ENCODE measurements at places on chromosomes 16 and 17. TPM values are rescaled to one million over a fixed set of nuclear protein-coding genes. Genes with fewer than 3 reads are reported as not detected.

DNA sequence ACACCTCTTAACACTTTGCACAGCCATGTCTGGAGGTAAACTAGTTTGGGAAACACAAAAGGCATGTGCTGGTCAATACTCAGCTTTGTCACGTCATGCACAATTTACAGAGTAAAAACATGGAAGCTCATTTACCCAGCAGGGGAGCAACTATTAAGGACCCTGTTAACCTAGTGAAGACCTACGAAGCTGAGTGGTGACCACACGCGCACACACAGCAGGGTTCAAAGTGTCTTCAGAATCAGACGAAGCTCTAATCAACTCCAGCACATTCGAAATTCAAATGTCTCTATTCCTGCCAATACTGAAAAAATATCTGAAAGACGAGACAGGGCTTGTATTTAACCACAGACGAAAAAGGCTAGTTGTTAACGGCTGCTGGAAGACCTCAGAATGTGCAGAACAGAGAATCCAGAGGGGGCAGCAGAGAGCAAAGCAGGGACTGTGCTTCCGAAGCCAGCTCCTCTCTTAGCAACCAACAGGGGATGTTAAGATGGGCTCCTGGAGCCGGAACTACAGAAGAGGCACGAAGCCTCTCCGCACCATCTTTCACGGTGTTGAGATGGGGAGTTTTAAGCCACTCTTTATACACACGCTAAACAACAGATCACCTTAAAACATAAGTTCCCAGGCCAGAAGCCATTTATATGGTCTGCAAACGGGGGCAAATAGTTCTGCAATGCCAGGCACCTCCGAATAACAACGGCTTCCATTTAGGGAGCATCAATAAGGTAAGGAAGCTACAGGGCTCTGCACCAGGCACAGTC, 45.7 kb downstream of the CMTM4 start:
- peak; percentile 60 for DNase-seq

The ZNRF1 gene
- 23.3 TPM for total RNA-seq

DNA sequence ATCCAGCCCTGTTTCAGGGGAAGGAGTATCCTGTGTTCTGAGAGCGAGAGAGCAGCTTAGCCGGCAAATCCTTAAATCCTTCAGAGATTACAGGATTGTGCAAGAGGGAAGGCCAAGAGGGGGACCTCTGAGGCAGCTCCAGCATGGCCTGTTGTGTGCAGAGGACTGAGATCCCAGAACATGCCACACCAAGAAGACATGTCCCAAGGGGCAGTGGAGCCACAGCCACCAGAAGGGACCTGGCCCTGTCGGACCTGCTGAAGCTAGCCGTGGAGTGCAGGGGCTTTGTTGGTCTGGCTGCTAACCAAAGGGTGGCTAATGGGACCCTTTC, 1.6 kb upstream of the MRC2 start:
- no peak for DNase-seq

DNA sequence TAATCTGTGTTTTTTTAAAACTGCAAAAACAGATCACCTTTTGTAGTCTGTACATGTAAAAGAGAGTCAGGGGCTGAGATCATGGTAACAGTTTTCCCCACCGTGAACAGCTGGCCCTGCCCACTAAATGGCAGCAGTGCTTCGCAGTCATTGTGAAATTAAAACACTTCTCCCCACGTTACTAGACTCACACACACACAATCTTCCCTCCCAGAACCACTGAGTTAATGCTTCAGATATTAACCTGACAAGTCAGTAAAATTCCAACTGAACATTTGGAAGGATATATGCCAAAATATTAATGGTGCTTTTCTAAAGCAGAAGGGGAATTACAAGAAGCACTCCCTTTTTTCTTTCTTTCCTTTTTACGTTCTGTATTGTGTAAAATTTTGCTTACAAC, 1.2 kb upstream of the CD300LG start:
- no peak for DNase-seq

GRCh38 chr16:78195797-78196196, 96.3 kb downstream of the WWOX start:
- no peak for DNase-seq

The ZNF747 gene
- 3.9 TPM for total RNA-seq

DNA sequence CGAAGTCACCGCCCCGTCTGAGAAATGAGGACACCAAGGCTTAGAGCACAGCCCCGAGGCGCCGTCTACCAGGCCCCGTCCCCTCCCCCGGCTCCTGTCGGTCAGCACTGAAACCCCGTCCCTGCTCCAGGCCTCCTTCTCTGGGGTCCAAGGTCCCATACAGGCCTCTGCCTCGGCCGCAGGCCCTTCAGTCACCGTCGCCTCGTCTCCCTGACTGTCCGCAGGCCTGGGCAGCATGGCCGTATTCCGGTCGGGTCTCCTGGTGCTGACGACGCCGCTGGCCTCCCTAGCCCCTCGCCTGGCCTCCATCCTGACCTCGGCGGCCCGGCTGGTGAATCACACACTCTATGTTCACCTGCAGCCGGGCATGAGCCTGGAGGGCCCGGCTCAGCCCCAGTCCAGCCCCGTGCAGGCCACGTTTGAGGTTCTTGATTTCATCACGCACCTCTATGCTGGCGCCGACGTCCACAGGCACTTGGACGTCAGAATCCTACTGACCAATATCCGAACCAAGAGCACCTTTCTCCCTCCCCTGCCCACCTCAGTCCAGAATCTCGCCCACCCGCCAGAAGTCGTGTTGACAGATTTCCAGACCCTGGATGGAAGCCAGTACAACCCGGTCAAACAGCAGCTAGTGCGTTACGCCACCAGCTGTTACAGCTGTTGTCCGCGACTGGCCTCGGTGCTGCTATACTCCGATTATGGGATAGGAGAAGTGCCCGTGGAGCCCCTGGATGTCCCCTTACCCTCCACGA, 617 bp downstream of the COASY start:
- DNase-seq = no peak

DNA sequence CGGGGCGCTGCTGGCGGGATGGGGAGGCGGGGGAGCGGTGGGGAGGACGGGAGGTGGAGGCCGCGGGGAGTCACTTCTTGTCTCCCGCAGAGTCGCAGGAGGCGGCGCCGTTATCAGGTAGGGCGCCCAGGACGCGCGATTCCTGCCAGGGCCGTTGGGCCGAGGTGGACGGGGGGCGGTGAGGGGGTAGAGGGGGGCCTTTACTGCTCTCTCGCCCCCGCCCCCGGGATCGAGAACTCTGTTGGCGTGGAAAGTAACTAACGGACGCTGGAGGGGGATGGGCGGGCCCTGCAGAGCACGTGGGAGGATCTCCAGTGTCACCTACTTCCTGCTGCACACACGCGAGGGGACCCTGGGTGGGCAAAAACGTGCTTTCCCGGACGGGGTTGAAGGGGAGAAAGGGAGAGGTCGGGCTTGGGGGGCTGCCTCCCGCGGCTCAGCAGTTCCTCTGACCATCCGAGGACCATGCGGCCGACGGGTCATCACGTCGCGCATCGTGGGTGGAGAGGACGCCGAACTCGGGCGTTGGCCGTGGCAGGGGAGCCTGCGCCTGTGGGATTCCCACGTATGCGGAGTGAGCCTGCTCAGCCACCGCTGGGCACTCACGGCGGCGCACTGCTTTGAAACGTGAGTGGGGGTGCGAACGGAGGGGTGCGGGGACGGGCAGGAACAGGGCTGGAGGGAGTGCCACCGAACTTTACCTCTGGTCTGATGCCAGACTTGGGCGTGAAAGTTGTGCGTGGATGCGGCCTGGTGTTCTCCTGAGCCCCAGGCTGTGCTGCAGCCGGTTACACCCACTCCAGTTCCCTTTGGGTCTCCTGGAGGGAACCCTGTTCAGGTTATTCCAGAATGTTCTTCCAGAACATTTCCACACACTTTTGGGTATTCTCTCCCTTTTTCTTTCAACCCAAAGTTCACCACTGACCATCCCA, 569 bp downstream of the PRSS21 start:
- DNase-seq = no peak

DNA sequence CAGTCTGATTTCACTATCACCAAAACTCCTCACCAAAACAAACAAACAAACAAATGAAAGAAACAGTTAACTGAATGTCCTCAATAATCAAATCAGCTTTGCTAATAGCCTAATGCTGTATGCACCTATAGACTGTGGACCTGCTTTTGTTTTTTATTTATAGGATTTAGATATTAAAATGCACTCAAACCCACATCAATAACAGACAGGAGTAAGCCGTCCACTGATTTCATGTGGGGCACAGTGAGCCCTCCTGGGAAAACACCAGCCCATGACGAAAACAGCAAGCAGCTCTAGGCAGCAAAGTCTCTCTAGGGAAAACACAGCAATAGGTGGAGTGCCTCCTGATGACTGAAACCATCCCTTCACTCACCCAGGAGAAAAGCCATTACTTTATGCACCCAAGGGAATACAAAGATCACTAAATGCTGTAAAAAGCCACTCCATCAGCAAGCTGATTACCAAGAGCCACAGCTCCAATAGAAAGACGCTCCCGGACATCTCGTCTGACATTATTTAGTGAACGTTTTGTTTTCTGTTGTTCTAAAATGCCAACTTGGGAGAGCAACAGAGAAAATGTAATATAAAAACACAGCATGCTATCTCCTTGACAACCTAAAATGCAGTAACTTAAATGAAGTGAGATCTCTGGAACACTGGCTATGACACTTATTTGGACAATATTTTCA, 47.8 kb downstream of the ANKFY1 start:
- DNase-seq = no peak

GRCh38 chr16:13999895-14000425, 71.2 kb upstream of the MRTFB start:
- DNase-seq = no peak

The HOXB6 gene
- total RNA-seq = not detected

DNA sequence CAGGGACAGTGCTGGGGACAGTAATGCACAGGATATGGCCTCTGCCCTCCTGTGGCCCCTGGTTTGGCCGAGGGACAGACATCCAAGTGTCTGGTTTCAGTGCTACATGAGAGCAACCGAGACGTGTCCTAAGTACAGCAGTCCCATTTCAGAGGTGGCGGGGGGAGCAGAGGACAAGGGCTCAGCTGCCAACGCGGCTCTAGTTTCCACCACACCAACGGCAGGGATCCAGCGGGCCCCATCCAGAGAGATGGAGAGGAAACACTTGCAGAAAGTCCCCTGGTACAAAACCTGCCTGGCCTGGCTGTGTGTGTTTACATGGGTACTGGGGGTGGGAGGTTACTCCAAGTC, 125.8 kb upstream of the SMURF2 start:
- DNase-seq = no peak

The CCL13 gene
- not detected for total RNA-seq

DNA sequence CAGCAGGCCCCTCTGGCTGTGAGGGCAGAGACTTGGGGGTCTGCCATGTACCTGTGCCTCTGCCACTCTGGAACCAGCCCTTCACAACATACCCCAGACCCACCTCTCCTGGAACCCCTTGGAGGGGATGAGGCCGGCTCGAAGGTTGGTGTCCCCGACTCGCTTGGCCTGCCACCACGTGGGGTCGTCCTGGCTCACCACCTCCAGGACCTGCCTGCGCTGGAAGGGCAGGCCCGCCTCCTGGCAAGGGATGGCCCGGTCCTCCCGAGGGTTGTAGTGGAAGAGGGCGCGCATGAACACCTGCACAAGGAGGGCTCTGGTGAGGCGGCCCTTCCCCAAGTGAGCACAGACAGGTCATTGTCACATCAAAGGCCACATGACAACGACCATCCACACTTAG, 12.2 kb downstream of the MPP3 start:
- no peak for DNase-seq

The TMEM204 gene
- total RNA-seq = 16.0 TPM

GRCh38 chr16:68351991-68352431, 41.2 kb downstream of the PRMT7 start:
- no peak for DNase-seq

- DNase-seq = no peak
These were observed 370.1 kb upstream of the PMFBP1 start for GRCh38 chr16:72542102-72542501.

DNA sequence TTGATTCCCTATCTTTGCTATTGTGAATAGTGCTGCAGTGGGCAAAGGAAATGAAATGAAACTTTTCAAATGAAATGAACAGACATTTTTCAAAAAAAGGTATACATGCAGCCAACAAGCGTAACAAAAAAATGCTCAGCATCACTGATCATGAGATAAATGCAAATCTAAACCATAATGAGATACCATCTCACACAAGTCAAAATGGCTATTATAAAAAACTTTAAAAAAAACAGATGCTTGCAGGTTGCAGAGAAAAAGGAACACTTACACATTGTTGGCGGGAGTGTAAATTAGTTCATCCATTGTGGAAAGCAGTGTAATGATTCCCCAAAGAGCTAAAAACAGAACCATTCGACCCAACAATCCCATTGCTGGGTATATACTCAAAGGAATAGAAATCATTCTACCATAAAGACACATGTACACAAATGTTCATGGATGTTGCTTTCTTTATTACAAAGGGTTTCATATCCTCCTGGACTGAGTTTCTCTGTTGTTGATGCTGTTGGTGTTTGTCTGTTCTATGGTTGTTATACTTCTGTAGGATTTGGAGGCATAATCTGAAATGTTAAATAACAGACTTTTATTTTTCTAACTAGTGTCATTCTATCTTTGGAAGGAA, 99.3 kb upstream of the SOX9 start:
- DNase-seq = no peak

DNA sequence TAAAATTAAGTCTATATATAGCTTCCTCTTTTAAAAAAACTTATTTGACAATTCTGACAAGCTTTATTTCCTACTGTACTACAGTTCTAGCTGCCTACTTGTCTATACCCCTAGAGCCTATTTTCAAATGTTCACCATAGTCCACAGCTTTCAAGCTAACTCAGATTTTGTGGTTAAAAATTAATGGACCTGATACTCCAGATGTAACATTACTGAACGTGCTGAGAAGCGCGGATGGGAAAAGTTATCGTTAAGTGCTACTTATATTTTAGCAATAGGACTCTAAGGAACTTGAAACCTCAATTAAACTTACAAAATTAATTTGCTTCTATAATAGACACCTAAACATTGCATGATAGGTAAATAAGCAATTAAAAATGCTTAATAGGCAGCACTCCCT, 31.2 kb downstream of the GNA13 start:
- DNase-seq = no peak

DNA sequence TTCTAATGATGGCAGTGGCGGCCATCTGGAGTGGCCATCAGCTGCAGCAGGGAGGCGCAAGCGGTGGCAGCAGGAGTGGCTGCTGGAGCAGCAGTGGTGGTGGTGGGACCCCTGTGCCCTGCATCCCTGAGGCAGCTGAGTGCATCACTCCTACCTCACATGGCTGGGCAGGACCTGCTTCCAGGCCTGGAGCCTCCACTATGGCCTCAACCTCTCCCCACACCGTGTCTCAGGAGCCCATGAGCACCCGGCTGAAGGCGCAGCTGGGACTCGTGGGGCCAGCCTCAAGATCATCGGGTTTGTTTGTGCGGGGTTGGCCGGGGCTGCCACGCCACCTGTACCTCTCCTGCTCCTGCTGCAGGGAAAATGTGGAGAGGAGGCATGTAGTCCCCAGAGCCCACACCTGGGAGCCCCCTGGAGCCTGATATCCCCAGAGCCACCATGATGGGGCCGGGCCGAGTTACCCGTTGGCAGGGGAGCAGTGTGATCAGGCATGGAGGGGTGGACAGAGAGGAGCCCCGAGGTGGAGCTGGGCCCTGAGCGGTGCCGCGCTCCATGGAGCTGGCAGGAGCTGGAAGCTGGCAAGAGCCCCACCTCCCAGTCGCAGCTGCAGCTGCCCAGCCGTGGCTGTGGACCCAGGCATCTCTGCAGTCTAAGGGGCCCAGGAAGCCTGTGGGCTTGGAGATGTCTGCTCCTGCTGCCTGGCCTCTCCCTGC, 16.7 kb downstream of the RHOT1 start:
- DNase-seq = no peak

The KLHL11 gene
- 14.9 TPM for total RNA-seq

The GOSR1 gene
- 32.8 TPM for total RNA-seq

- DNase-seq = no peak
These were observed 314.3 kb downstream of the KCNJ2 start for GRCh38 chr17:70483624-70484023.
